ENCODE measurements at places on chromosomes 12 and 14.

DNA sequence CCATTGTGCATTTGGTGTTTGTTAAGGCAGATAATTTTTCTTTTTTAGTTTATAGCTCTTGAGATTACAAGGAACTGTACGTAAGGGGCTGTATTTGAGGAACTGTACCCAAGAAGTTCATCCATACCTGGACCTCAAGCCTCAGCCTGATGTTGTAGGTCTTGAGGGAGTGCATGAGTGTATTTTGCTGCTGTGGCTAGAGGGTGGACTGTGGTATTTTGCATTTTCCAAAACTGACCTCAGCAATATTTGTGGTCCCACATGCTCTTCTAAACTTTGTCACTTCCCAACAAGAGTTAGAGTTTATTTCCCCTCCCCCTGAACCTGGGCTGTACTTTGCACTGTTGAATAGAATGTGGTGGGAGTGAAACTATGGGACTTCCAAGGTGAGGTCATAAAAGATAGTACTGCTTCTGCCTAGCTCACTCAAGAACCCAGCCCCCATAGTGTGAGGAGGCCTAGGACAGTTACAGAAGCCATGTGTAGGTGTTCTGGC is 42.2 kb upstream of the FBXO33 start:
- DNase-seq: no peak

DNA sequence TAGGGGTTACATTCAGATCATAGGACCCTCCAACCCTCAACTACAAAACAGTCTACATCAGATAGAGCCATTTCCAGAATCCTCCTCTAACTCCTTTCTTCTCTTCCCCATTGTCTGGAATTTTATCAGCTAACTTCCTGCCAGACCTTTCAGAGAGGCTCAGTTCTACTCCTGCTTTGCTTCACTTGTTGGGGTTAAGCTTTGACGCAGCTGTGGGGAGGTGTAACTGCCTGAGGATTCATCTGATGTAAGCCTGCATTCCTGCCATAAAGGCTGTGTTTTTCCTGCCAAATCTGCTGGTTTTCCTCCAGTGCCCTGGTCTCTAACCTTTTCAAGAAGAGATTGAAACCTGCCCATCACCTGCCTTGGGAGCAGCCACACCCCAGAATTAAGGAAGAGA is 16.9 kb downstream of the DHRS2 start:
- no peak for DNase-seq

- no peak for DNase-seq
Measured at GRCh38 chr12:94582591-94582990, 67.8 kb downstream of the TMCC3 start.

DNA sequence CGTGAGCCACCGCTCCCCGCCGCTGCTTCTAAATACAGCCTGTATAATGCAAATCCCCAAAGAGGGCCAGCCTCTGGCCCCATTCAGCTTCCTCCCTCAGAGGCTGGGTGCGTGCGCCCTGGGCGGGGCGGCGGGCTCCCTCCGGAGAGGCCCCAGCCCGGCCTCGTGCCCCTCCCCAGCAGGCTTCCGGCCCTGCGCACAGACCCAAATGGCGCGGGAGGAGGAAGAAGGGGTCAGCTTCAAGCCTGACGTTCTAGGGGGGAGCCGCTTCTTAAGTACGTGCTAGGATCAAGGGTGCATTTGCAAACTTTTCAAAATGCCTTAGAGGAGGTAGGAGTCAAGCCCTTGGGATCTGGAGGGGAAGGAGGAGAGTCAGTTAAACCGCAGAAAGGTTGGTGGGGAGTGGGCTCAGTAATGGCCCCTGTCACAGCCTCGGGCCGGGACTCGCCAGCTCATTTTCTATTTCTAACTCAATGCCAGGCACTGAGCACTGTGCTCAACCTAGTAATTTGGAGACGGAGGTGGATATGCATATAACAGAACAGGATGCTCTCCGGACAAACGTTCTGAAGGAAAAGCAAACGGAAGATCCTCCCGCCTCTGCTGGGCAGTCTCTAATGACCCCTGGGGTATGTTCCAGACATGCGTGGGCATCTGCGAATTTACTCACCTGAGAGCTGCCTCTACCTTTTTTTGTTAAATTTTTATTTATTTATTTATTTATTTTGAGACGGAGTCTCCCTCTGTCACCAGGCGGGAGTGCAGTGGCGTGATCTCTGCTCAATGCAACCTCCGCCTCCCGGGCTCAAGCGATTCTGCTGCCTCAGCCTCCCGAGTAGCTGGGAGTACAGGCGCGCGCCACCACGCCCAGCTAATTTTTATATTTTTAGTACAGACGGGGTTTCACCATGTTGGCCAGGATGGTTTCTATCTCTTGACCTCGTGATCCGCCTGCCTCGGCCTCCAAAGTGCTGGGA is 32.3 kb downstream of the NINJ2 start:
- DNase-seq: no peak

DNA sequence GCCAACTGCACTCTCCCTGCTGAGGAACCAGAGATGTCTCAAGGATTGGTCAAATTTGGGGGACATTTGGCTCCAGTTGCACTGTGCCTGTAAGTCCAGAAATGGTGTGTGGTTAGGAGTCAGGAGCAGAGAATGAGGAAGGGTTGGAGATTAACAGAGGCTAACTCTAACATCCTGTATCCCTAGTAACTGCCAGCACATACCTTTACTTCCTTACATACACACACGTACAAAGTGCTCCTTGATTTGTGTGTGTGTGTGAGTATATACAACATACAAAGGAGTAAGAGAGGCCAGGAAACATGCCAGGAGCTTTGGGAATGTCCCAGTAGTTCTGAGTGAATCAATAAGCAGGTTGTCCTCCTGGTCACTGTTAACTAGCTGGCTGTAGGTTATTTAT is 39.8 kb upstream of the NRXN3 start:
- no peak for DNase-seq

GRCh38 chr12:14558473-14558959 is 9.2 kb downstream of the PLBD1 start:
- no peak for DNase-seq

GRCh38 chr14:100158566-100159093 is 815 bp downstream of the DEGS2 start:
- DNase-seq: no peak

DNA sequence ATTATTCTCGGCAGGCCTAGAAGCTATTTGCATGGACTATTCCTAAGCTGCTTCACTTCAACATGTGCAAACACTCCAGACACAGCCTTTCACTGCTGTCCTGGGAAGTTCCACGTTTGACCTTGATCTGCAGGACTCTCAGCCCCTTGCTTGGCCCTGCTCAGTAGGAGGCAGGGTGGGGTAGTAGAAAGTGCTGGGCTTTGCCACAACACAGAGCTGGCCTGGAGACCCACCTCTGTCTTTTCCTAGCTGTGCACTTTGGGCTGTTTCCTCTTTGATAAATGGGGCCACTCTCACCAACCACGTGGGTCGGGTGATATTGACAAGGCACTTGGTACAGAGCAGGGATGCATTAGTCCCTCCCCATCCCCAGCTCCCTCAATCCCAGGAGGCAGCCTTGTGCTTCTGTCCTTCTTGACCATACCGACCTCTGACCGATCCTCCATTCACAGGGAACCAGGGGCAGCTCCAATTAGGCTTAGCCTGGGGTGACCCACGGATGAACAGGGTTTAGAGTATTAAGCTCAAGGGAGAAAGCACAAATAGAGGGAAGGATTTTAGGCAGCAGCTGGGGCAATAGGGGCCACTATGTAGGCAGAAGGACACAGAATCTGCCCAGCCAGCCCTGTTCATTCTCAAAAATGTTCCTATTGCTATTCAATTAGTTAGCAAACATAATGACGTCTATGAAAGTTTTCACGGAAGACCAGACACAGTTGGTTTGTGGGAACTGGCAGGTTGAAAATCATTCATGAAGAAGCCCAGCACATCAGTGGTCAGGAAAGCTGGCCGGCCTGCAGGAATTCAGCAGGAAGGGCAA is 63.3 kb downstream of the SYNE3 start:
- DNase-seq: no peak

DNA sequence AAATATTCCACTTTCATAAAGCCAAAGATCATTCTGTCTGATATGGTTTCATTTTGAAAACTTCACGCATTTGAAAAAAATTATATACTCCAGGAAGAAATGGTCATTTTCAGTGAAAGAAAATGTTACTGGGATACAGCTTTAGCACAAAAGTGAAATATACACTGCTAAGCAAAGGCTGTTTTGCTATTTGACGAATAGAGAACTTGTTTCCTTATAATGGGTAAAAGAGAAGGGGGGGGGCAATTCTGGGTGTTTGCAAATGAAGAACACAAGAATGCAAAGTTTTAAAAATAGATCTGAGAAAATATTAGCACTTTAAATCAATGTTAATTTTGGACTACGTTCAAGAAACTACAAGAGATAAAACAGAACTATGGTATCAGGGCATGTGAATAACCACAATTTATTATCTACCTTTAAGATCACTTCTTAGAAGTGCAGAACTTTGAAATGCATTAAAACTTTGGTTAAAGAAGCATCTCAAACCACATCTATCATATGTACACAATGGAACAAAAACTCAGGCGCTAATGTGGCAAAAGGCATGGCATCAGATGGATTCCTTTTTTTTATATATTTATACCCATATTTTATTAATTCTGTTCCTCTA is 51.1 kb downstream of the EFCAB11 start:
- DNase-seq: peak; percentile 32

DNA sequence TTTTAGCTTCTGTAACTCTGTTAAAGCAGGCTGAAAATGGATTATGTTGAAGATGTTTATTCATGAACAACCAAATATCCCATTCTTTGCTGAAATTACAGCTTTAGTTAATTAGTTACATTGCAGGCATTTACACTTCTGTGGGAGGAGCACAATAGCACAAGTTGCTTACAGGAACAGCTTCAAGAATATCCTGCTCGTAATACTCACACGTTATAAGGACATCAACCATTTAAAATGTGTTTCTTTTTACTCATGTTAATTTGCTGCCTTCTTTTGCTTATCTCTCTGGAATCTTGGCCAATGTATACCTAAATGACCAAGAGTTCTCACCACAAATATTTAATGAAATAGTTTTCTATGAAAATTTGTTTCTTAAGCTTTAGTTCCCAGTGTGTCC is 305.2 kb upstream of the SYT1 start:
- no peak for DNase-seq

DNA sequence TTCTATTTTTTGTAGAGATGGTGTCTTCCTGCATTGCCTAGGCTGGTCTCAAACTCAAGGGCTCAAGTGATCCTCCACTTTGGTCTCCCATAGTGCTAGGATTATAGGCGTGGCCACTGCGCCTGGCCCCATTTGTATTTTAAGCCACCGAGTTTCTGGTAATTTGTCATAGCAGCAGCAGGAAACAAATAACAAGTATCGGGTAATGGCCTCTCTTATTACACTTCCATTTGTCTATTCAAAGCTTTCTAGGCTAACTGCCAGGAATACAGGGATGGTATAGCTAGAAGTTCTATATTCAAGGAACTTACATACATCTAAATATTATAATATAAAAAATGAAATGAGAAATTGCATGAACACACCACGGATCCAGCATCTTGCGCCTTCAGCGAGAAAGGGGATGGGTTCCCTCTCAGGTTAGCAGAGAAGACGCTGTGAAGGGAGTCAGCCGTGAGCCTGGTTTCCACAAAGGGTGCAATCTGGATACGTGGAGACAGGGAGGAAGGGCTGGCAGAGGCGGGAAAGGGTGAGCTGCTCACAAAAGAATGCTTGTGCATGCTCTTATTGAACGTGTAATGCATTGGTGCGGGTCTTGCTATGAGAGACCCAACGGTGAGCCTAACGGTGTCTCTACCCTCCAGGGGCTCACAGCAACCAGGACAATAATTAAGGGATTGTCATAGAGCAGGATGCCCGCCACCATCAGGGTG is 9.5 kb downstream of the BDKRB1 start:
- DNase-seq: peak; percentile 50

DNA sequence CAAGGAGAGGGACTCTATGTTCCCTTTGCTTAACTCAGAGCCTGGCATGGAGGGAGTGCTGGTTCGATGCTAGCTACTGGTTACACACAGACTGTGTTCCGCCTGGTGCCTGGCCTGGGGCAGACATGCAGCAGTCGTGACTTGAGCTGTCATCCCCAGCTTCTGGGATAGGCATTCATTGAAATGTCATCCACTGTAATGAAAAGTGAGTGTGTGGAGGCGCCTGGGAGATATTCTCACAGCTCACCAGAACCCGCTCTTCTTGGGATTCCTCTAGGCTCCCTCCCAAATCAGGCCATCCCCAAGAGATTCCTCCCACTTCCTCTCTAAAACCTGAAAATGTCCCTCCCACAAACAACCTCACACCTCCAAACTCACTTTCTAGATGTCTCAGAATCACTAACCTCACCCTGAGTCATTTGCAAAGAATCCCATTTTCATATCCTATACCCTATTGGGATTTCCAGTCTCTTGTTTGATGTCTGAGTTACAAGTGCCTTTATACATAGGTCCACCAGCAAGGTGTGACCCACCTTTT is 82.8 kb downstream of the CRACR2A start:
- DNase-seq: no peak

GRCh38 chr12:102879144-102879763 is 37.8 kb downstream of the PAH start:
- DNase-seq: peak; percentile 56

DNA sequence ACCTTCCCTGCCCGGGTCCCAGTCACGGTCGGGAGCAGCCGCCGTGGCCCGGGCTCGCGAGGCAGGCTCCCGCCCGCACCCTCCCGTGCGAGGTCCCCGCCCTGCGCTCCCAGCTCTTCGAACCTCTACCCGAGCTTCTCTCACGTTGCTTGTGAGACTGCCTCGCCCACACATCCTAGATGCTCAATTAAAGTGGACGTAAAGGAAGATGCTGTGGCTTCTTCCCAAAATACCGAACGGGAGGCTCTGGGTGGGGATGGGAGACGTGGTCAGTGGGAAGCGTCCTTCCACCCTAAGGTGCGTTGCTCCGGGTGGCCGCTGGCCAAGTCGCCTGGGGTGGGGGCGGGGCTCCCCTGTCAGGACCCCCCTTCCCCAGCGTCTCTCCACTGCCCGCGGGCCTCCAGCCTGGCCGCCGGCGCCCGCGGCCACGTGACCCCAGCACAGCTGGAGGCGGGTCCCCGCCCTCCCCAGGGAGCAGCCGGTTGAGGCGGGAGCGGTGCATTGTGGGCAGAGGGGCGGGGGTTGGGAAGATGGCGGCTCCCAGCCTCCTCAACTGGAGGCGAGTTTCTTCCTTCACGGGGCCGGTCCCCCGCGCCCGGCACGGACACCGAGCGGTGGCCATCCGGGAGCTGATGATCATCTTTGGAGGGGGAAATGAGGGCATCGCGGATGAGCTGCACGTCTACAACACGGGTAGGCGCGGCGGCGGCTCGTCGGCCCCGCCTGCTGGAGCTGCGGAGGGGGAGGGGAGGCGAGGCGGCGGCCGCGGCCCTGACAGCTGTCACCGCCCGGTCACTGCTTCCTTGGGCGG is at the start of gene HCFC2:
Gene HCFC2 (plus strand): TSS at position 501 of the 811 bp plus-strand sequence. CDS start 30 bp downstream, at position 531.
- DNase-seq: peak; percentile 89

GRCh38 chr14:53285821-53286220 is 132.7 kb upstream of the DDHD1 start:
- no peak for DNase-seq

GRCh38 chr14:67933266-67933665 is 113.7 kb downstream of the RAD51B start:
- DNase-seq: no peak

GRCh38 chr14:96741151-96741977 is 55.8 kb upstream of the VRK1 start:
- peak; percentile 42 for DNase-seq

Measured in fibroblast of skin of scalp (primary cell).